ENCODE measurements at places on chromosomes 3 and 15.

DNA sequence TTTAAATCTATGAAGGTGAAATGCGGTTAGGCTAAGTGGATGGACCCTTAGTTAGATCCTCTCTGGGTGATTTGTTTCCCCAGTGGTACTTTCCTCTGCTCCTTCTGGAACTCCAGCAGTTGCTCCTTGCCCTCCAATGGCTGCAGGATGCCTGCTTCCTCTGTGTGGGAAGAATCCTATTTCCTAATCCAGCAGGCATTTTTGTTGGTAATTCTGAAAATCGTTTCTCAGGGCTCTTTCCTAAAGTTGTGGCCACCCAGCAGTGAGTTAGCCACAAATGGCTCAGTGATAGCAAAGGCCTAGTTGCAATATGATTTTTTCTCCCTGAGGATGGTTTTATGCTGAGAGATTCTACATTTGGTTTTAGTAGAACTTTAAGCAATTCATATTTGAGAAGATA is 332.3 kb upstream of the C2CD4B start:
- no peak for DNase-seq

DNA sequence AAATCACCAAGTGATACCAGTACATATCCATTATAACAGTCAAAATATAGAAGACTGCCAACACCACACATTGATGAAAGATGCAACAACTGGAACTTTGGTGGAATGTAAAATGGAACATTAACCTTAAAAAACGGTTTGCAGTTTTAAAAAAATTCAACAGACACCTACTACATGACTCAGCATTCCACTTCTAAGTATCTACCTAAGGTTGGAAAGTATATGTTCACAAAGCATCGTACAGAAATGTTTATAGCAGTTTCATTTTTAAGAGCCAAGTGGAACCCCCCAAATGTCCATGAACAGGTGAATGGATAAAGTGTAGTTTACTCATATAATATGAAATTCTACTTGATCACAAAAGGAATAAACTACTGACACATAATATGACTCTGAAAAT is 314.7 kb upstream of the ARRDC4 start:
- no peak for DNase-seq

DNA sequence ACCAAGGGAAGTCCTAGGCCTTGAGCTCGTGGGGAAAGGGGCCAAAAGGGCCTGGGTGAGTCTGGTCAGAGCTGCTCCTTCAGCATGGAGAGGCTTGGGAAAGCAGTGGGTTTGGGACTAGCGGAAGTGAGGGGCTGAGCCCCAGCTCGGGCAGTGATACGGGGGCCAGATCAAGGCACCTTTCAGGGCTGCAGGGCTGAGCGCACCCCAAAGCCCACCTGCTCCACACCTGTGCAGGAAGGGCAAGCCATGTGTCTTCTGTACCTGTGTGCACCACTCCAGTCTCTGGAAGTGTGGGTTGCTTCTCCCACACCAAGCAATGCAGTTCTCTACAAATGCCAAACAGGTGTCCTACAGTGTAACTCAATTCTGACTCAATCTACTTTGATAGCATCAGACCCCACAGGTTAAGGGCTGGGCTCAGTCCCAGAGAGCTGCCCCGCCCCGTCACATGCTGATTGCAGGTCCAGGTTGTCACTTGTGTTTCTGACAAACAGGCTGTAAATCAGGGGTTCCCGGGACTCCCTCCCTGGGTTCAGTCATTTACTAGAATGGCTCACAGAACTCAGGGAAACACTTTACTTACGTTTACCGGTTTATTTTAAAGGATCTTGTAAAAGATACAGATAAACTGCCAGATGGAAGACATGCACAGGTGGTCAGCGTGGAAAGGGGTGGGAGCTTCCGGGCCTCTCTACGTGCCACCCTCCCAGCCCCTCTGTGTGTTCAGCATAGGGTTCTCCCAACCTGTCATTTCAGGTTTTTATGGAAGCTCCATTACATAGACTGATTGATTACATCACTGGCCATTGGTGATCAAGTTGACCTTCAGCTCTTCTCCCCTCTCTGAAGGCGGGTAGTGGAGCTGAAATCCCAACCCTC is 28.8 kb upstream of the KLF13 start:
- no peak for DNase-seq

DNA sequence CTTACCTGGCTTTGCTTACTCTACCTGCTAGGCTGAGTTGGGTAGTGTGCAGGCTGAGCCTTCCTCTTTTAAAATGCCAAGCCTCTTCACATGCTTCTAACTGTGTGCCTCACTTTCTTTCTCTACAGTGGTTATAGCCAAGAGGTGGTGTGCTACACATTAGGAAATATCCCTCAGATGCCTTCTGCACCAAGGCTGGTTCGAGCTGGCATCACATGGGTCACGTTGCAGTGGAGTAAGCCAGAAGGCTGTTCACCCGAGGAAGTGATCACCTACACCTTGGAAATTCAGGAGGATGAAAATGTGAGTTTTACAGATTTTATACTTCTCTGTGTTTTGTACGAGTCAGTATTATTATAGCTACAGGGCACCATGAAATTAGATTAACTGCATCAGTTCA is 117.8 kb downstream of the GHSR start:
- DNase-seq, result no peak

DNA sequence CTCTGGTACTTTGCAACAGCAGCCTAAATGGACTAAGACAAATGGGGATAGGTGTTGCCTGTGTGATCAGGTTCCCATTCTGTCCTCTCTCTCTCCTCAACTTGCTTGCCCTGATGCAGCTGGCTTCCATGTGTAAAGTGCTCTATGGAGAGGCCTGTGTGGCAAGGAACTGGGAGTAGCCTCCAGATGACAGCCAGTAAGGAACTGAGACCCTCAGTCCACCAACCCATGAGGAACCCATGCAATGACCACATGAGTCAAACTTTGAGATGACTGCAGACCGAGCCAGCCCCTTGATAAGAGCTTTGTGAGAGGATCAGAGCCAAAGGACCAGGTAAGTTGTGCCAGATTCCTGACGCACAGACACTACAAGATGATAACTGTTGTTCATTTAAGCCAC is 74.6 kb upstream of the ADPGK start:
- DNase-seq, result no peak

GRCh38 chr3:17972959-17973906 is 230.8 kb upstream of the TBC1D5 start:
- no peak for DNase-seq

- no peak for DNase-seq
Measured at GRCh38 chr3:148825476-148825875, 2.1 kb upstream of the CPB1 start.

DNA sequence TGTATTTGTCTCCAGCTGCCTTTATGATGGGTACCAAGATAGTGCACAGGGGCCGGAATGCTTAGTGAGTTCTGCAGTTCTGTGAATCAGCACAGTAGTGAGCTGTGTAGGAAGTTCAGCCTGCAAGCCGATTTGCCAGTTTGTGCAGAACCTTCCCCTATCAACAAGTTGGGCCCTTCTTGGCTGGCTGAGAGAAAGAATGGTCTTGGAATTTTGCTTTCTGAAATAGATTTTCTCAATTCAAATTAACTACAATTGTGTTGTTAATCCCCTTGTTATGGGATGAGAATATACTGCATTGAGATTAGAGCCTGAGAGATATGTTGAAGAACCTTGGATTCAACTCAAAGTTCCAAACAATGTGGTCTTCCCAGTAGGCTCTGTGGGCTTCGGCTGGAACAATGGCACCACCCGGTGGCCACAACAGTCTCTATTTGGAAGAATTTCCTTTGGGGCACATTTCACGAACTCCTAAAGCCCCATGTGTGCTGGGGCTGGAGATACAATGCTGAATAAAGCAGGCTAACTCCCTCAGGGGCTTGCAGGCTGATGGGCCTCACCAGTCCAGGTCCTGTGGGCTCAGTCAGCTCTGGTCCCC is 59.1 kb downstream of the TRIM42 start:
- DNase-seq, result no peak

GRCh38 chr3:104717828-104718196 is 648.9 kb upstream of the ALCAM start:
- DNase-seq, result no peak

DNA sequence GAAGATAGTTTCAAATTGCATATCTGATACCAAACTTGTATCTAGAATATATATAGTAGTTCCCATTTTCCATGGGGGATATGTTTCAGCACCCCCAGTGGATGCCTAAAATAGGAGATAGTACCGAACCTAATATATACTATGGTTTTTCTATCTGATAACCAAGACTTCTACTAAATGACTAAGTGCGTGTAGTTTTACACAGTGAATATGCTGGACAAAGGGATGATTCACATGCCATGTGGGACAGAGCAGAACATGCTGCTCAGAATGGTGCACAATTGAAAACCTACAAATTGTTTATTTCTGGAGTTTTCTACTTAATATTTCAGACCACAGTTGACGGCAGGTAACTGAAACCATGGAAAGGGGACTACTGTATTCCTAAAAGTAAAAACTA is 73.4 kb upstream of the TP63 start:
- DNase-seq, result no peak

- no peak for DNase-seq
Measured at GRCh38 chr3:171384101-171384891, 75.9 kb downstream of the TNIK start.

- DNase-seq, result no peak
Measured at GRCh38 chr3:42085641-42086376, 5.3 kb upstream of the TRAK1 start.

- no peak for DNase-seq
Measured at GRCh38 chr15:94305133-94305532, 73.8 kb downstream of the MCTP2 start.

DNA sequence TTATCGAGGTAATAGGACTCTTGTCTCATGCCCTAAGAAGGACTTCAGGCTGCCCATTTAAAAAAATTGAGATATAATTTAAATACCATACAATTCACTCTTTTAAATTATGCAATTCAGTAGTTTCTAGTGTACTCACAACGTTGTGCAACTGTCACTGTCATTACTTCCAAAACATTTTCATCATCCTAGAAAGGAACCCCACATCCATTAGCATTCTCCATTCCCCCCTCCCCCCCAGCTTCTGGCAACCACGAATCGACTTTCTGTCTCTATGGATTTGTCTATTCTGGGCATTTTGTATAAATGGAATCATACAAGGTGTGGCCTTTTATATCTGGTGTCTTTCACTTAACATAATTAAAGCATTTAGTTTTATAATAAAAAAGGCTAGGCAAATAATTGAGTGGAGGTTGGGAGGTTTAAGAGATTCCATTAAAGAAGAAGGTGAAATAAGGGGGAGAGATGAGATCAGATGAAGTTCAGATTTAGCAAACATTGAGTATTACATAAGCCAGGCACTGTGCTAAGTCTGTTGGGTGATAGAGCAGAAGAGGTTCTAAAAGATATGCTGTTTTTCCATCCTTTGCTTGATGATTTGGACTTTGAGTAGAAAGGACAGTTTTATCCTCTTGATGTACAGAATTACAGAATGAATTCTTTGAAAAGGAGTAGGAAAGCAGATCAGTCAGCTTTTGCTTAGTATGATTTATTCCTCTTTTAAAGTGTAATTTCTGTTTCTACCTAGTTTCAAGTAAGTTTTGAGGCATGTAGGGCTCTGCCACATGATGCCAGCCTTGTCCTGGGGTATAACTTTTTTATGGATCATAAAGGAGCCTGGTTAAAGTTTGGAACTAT is 36.3 kb downstream of the UBE2E2 start:
- DNase-seq, result no peak

GRCh38 chr3:78873641-78874040 is 894.2 kb downstream of the ROBO1 start:
- no peak for DNase-seq

DNA sequence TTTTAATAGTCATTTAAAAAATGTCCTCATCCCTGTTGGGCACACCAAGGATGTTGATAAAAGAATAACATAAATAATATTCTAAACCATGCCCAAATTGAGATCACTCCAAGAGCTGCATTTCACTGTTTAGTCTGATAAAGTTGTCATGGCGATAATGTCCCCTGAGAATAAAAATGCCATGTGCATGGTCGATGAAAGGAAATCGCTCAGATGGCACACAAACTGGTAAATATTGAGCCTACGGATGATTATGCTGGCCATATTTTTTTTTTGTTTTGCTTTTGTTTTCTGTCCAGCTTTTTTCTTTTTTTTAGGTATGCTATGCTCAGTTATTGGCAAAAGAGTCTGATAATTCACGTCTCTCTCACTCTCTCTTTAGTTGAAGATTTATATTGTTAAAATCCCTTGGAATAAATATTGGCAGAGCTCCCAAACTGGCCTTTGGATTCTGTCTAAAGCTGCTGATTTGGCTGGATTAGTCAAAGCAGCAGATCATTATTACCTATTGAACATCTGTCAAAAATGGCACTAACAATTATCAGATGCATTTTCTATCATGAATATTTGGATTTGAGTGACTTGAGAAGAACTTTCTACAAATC is 643.8 kb downstream of the SQOR start:
- DNase-seq, result no peak

GRCh38 chr15:81894061-81894460 is 151.8 kb downstream of the MEX3B start:
- DNase-seq, result no peak

DNA sequence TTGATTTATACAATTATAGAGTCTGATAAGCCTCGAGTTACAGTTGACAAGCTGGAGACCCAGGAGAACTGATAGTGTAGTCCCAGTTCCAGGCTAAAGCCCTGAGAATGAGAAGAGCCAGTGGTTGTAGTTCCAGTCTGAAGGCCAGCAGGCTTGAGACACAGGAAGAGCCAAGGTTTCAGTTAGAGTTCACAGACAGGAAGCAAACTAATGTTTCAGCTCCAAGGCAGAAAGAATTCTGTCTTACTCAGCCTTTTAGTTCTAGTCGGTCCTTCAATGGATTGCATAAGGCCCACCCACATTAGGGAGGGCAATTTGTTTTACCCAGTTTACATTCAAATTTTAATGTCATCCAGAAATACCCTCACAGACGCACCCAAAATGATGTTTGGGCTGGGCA is 102.7 kb downstream of the CDIN1 start:
- no peak for DNase-seq

- DNase-seq, result no peak
Measured at GRCh38 chr3:183802989-183803388, 22.4 kb downstream of the MAP6D1 start.

DNA sequence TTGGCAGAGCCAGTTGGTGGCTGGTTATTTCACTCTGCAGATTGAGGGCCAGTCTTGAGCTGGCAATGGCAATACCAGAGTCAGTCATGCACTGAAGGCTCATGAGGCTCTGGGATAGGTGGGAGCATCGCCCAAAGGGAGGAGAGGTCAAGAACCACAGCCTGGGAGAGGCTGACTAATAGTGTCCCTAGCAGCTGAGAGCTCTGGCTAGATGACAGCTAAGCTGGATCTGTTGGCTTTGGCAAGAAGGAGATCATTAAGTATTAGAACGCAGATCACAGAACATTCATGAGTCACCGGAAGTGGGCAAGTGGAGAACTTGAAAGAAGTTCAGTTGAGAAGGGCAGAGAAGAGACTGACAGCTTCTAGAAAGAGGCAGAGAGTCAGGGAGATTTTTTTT is 521.1 kb downstream of the NR2F2 start:
- DNase-seq, result no peak

- DNase-seq, result no peak
Measured at GRCh38 chr3:80970292-80970691, 791.2 kb downstream of the GBE1 start.

GRCh38 chr3:82672966-82673365 is 911.5 kb upstream of the GBE1 start:
- DNase-seq, result no peak

All from stimulated activated CD8-positive, alpha-beta memory T cell treated with anti-CD3 and anti-CD28 coated beads, Interleukin-2, amount 100 ng/mL, for 1 hour (primary cell).